ENCODE measurements at places on chromosomes 6 and 20. TPM values are rescaled to one million over a fixed set of nuclear protein-coding genes. Genes with fewer than 3 reads are reported as not detected.

GRCh38 chr6:125808060-125808459 lies 17.3 kb downstream of the NCOA7 start:
- no peak for DNase-seq

- no peak for DNase-seq
Measured at GRCh38 chr6:169494038-169494437, 207.8 kb downstream of the WDR27 start.

DNA sequence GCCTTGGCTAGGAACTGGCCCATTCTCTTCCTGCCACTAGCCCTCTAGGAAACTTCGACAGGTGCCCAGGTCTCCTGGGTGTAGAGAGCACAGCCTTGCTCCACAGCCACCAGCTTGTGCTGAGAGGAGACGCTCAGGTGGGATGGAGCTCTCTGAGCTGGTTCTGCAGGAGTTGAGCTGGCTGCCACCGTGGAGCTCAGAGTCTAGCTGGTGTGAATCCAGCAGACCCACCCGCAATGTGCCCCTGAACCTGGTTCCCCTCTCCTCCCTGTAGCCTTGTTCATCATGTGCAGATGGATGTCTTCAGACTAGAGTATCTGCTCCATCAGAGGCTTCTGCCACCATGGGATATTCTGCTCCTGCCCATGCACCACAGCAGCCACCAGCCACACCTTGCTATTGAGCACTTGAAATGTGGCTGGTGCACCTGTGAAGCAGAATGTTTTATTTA lies 222.5 kb downstream of the SYNDIG1 start:
- no peak for DNase-seq

GRCh38 chr6:63307581-63308246 lies 12.1 kb downstream of the LGSN start:
- no peak for DNase-seq

The BTNL2 gene
- total RNA-seq: not detected

All from activated T-helper 2 cell treated with anti-CD3 and anti-CD28 coated beads, Interferon-gamma antibody, Interleukin-2, Interleukin-4, amounts not matched to agents 10 μg/mL and 5 μg/mL and 100 μg/mL, durations not matched to agents 14 hours and 24 hours and 36 hours (primary cell).